ENCODE measurements at places on chromosomes 2 and 18.

- no peak for DNase-seq
Observed at GRCh38 chr2:234279637-234280036, 217.2 kb downstream of the ARL4C start.

- no peak for DNase-seq
Observed at GRCh38 chr2:120275617-120276400, 23.2 kb downstream of the RALB start.

DNA sequence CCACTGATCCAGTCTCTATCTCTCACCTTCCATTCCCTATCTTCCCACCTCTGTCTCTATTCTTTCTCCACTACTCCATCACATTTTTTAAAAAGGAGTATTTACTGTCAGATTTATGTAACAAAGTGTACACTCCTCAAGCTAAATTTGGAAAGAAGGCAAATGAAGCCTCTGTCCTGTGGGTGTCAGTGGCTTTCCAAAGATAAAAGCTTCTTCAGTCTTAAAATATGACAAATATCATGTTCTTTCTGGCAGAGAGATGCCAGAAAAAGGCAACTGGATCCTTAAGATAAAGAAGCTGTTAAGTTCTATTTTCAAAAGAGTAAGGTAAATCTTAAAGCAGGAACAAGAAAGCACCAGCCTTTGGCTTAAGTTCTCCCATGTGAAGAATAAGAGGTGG lies 7.1 kb downstream of the DUSP11 start:
- no peak for DNase-seq

DNA sequence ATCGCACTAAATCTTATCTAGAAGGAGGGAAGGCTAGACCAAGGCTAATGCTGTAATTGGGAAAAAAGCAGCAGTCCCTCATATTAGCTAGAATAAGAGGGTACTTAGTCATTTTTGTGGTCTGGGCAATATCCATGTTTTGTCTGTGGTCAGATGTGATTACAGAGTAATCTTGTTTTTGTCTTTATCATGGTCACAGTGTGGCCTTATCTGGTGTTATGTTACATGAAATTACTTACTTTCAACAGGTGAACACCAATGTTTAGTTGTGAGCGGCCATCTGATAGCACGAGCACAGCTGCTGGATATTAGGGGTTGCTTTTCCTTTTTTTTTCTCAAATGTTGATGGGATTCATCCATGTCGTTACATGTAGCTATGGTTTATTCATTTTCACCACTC lies 23.7 kb upstream of the PLEKHM3 start:
- no peak for DNase-seq

DNA sequence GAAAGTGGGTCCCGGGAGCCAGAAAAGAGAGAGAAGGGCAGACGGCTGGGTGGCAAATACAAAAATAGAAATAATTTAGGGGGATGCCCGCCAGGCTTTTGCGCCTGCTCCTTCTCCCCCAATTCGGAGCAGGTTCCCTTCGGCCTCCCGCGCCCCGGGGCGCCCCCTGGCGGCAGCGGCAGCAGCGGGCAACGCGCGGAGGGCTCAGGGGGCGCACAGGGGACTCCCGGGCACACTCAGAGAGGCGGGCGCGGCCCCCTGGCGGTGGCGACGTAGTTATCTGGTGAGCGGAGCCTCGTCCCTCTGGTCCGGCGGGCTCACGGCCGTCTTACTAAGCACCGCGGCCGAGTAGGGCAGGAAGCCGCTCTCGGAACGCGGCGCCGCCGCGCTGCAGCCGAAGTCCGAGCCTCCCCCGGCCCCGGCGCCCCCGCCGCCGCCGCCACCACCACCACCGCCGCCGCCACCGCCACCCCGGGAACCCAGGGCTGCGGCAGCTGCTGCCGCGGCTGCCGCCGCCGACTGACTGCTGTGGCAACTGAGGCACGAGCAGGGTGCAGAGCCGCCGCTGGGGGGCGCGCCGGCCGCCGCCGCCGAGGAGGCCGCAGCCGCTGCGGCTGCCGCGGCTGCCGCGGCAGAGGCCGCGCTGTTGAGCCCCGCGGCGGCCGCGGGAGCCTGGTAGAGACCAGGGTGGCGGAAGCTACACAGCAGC lies 3.8 kb downstream of the EVX2 start:
- no peak for DNase-seq

DNA sequence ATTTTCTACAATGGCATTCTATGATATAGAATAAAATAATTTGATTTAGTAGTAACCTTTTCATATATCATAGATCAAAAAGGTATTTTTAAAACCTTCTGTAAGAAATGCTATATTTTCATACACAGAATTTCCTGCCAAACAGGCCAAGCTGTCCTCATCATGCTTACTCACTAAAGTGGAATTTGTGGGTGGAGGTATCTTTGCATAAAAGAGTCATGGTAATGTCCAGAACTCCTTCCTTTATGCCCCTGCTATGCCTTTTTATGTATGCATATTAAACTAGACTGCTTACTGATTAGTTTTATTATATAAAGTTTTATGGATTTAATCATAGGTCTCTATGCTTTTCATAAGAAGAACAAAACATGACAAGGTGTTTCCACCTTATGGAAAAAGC lies 27.5 kb upstream of the MARCHF7 start:
- no peak for DNase-seq

DNA sequence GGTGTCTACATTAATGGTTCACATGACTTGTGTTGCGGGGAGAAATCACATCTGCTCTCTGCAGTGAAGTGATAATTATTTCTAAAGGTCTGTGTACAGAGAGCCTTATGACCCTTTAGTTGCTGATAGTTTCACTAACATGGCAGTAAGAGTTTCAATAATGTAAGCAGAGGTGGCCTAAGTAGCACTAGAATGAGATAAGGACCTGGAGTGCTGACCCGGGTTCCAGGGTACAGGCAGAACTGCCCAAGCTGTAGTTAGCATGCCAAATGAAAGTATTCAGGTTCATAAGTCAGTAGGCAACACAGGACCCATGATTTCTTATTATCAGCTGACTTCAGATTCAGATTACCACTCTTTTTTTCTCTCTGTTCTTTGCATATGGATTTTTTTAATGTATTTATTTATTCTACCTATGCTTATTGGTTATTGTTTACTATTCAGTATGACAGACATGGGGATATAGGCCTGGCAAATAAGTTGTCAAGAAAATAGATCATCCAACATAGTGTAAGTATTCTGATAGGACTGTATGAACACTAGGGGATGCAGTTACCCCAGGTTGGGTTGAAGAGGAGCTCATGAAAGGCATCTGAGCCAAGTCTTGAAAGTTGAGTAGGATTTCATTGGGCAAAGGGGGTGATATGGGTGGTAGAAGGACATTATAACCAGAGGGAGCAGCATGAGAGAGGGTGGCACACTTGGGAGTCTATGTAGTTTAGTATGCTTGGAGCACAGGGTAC lies 105.2 kb downstream of the CCDC85A start:
- DNase-seq, result no peak

- no peak for DNase-seq
Observed at GRCh38 chr2:145914716-145915115, 1394.8 kb upstream of the ZEB2 start.

DNA sequence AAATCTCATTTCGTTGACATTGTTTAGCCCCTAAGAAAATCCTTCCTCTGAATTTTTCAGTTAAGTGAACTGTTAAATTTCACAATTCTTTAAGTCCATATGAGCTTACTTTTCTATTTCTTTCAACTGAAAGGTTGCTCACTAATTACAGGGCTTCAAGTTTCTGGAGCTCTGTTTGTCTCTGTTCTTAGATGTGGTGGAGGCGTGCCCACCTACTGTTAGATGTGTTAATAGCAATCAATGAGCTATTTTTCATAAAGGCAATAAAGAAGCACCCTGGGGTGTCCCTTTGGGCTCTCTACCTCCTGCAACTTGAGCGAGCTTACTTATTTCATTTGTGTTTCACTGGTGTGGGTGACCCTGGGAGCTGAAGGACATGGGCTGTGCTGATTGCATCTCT lies 25.0 kb downstream of the CREG2 start:
- no peak for DNase-seq

DNA sequence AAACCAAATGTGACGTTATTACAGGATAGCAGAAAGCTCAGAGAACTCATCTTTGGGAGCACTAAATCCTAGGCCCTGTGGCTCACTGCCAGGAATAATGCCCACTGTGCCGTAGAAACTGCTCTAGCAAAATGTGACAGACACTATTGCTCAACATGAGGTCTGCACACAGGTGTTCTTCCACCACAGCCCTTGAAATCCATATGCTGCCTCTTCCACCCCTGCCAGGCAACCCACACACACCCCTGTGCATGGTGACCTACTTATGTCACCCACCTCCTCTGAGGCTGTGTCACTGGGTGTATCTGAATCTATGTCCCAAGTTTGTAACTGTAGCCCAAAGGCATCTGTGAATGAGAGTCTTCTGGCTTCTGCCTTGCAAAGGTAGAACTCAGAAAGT lies 66.1 kb upstream of the MBOAT2 start:
- no peak for DNase-seq

- no peak for DNase-seq
Observed at GRCh38 chr2:149200109-149200520, 130.3 kb upstream of the LYPD6 start.

- DNase-seq, result no peak
Observed at GRCh38 chr2:110848071-110848470, 115.7 kb downstream of the ACOXL start.

- no peak for DNase-seq
Observed at GRCh38 chr2:227462972-227463931, 8.7 kb upstream of the AGFG1 start.

DNA sequence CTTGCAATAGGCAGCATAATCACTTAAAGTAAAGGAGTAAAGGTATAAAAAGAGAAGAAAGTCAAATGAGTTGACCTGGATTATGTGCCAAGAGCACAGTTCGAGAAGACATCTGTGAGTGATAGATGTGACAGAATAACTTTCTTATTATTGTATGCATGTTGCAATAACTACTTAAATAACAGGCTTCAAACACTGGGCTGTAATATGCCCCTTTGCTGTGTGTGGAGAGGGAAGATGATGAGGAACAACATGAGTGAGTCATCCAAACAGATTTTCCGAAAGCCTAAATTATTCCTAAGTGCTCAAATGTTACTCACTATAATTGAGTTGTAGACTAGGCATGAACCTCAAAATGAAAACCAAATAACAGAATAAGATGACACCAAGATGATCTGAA lies 328.1 kb downstream of the EXOC6B start:
- no peak for DNase-seq

- no peak for DNase-seq
Observed at GRCh38 chr18:54928236-54928635, 31.0 kb downstream of the CCDC68 start.

- DNase-seq, result no peak
Observed at GRCh38 chr2:149629026-149629425, 41.5 kb upstream of the MMADHC start.

DNA sequence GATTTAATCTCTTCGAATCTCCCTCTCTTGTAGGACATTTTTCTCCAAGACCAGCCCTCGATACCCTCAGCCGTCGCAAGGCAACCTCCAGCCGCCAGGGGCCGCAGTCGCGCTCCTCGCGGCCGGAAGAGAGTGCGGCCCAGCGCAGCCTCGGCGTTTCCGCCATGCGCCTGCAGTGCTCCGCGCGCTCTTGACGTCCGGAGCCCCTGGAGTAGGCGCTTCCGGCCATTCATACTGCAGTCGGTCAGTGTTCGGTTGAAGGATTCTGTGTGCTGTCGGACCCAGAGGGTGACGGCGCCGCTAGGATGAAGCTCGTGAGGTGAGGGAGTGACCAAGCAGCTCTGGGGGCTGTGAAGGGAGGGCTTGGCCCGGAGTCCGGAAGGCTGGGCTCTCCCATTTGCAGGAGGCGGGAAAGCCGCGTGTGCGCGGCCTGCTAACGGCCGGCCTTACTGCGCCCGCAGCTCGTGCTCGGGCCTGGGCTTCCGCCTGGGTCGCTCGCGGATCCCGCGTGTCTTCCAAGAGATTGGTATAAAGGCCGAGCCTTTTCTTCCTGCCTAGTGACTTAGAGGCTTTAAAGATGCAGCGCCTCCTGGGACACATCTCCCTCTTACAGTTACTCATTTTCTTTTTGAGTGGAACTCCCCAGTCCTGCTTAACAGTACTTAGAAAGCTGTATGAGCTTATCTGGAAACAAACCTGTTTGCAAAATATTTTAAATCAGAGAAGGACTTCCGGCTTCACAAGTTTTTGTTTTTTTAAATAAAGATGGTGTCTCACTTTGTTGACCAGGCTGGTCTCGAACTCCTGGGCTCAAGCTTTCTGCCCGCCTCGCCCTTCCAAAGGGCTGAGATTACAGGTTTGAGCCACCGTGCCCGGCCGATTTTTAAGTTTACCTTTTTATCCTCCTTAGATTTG lies at the start of gene SNRPD1:
SNRPD1 (plus strand) TSS at position 190 of the 915 bp plus-strand sequence; CDS start at position 306, 116 bp downstream.
- peak; percentile 71 for DNase-seq

DNA sequence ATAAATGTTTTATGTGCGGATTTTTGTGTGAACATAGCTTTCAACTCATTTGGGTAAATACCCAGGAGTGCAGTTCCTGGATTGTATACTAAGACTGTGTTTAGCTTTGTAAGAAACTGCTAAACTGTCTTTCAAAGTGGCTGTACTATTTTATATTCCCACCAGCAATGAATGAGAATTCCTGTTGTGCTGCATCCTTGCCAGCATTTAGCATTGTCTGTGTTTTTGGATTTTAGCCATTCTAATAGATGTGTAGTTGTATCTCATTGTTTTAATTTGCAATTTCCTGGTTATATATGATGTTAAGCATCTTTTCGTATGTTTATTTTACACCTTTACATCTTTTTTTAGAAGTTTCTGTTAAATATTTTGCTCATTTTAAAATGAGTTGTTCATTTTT lies 24.2 kb downstream of the VRK2 start:
- no peak for DNase-seq

DNA sequence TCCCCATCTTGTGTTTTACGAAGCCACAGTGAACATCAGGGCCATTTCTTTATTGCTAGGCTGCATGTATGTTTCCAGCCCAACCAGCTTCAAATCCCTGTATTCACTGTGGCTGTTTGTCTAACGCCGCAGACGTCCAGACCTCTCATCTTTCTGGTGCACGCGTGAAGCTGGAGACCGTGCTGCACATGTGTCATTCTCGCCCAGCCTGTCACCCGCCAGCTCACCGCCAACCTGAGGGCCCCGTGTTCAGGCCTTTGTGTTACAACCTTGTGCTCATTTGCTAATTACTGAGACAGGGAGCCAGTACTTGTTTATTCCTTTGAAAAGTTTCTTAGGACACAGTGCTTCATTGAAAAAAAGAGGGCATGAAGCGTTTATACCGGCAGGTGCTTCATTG lies 21.4 kb downstream of the SALL3 start:
- DNase-seq, result no peak

GRCh38 chr2:33223856-33224255 lies 252.6 kb upstream of the RASGRP3 start:
- no peak for DNase-seq

GRCh38 chr2:182646763-182647498 lies 69.1 kb upstream of the DNAJC10 start:
- no peak for DNase-seq

GRCh38 chr2:235734688-235735231 lies 240.9 kb downstream of the AGAP1 start:
- no peak for DNase-seq

- DNase-seq, result no peak
Observed at GRCh38 chr2:211451642-211452041, 895.2 kb downstream of the CPS1 start.

GRCh38 chr18:64399566-64399965 lies 250.7 kb upstream of the LINC00305 start:
- DNase-seq, result no peak

Measured in activated CD8-positive, alpha-beta memory T cell treated with anti-CD3 and anti-CD28 coated beads for 4 hours (primary cell).